ENCODE measurements at places on chromosomes 16 and 17.

DNA sequence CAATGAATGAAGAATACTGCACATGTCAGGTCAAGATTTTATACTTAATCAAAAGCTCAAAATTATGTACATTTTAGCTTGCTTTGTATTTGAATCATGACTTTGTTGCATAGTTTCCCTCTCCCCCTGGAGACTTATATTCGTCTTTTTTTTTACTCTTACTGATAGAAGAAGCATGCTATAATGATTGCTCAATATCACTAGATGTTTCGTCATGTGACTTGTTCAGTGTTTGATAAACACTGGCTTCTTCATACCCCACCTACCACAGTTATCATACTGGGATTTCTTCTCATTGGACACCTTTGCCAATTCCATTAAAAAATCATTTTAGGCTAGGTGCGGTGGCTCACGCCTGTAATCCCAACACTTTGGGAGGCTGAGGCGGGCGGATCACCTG, 148.7 kb downstream of the FTO start:
- DNase-seq: no peak

DNA sequence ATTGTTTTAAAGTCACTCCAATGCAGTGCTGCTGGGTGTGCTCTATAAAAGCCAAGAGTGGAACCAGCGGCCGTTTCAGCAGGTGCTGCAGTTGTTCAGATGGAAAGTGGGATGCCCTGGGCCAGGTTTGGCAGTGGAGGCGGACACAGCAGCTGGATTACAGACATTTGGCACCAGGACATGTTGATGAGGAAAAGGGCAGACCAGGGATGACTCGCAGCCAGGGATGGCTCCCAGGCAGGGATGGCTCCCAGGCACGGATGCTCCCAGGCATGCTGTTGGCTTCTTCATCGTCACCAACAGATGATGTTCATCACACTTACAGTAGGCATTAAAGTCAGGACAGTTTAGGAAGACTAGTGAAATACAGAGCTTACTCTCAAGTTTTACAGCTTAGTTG, 10.0 kb downstream of the GAN start:
- DNase-seq: no peak

GRCh38 chr17:72950242-72950931, 142.1 kb downstream of the SLC39A11 start:
- DNase-seq: no peak

- no peak for DNase-seq
Measured at GRCh38 chr16:87129771-87130170, 187.4 kb downstream of the C16orf95 start.

GRCh38 chr17:41518789-41519449, at the start of gene KRT15:
TSS of gene KRT15 (minus strand) at chr17:41518890. CDS start at chr17:41518827, 63 bp downstream.
- DNase-seq: no peak

DNA sequence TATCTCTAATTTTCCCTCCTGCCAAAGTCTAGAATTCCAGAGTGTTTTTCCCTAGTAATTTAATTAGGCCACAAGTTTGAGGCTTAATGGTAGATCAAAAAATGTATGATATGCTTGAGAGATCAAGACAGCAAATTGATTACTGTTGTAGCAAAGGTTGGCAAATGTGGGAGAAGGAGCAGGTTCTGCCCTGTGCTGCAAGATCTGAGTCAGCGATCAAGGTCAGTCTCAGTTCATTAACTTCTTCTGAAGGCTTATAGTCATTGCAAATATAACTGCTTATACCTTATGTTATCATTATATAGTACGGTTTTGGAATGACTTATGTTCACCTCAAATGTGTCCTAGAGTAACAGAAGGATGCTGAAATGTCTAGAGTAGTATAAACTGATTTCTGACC, 231.1 kb upstream of the TBX2 start:
- DNase-seq: no peak

- DNase-seq: no peak
Measured at GRCh38 chr16:48277158-48277557, 29.8 kb upstream of the ABCC11 start.

- no peak for DNase-seq
Measured at GRCh38 chr17:34222722-34223497, 32.2 kb upstream of the CCL2 start.

DNA sequence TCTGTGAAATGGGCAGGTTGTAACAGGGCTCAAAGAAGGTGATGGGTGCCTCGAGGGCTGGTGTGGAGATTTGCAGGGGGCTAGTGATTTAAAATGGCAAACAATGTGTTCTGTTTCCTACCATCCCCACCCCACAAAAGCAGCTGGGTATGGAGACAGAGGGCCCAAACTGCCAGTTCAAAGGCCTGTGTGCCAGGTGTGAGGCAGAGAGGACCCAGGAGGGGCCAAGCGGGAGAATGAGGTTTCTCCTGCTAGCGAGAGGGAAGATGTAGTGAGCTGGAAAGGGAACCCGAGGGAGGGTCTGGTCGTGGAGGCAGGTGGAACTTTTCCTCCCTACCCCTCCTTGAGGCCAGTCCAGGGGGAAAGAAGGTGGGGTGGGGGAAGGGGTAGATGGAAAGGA, 39.4 kb downstream of the LAT start:
- no peak for DNase-seq

DNA sequence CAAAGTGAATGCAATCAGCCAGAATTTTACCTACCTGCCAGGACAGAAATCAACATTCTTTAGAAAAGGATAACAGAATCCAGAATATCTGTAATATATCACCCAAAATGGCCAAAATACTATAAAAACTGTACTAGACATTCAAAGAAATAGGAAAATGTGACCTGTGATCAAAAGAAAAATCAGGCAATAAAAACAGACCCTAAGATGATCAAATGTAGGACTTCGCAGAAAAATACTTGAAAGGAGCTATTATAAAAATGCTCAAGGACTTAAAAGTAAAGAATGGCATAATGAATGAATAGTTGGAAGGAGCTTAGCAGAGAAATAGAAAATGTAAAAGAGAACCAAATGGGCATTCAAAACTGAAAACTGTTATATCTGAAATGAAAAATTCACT, 4.1 kb downstream of the LPCAT2 start:
- DNase-seq: no peak

Measured in GM20000 (cell line).